H9 (cell line): ENCODE measurements at places on chromosomes 11 and 22. TPM values are rescaled to one million over a fixed set of nuclear protein-coding genes. Genes with fewer than 3 reads are reported as not detected.
A peak's percentile ranks its signal among the peaks of the same experiment; 100 is the strongest.

Gene DSCAML1
- 0.15 and 0.42 TPM in 2 replicates for total RNA-seq

Gene LDHAL6A
- total RNA-seq, result not detected in 2 replicates

Gene CUL5
- total RNA-seq, result 37.3 and 37.7 TPM in 2 replicates

Gene MUC6
- not detected in 2 replicates for total RNA-seq

Gene PATE1
- not detected in 2 replicates for total RNA-seq

Gene PRG3
- not detected in 2 replicates for total RNA-seq

Gene RAB39A
- 9.2 and 9.7 TPM in 2 replicates for total RNA-seq

Gene SLC1A2
- 0.09 and 0.50 TPM in 2 replicates for total RNA-seq

DNA sequence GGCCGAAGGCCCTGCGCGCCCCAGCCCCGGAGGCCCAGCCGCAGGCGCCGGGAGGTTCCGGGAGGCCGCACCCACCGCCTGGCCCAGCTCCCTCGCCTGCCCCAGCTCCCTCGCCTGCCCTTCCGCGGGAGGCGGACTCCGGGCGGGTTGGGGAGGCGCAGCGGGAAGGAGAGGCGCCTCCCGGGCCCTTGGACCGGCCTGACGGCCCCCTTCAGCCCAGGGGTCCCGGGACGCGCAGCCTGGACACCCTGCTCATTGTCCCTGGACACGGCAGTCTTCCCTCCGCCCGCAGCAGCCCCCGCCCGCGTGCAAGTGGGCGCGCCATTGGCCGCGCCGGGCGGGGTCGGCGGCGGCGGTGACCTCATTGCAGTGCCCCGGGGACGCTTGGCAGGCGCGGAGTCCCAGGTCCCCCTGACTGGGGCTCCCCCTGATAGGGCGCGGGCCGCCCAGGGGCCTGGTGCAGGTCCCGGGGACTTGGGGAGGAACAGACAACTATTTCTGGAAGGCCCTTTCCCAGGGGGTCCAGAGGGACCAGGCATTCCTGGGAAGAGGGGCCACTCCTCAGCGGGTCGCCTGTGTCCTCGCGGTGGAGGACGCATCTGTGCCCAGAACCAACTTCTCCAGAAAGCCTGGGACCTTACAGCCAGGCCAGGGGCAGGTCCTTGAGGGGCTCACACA lies 501 bp downstream of the CD151 start:
- peaks cover 8% of the 10 kb centered on the region; the same call in 1 of the 3 replicates for H3K36me3 ChIP-seq
- H3K4me3 ChIP-seq, result peak overlapping the region; percentile 79
- no peaks in the 10 kb centered on the region; the same call in 1 of the 2 replicates for H3K4me1 ChIP-seq
- no peak for DNase-seq
- H3K27ac ChIP-seq, result no peak overlapping the region

GRCh38 chr22:50676661-50677492 lies 4.3 kb downstream of the SHANK3 start:
- H3K36me3 ChIP-seq, result peaks cover 8% of the 10 kb centered on the region
- no peak overlapping the region for H3K27ac ChIP-seq
- H3K4me3 ChIP-seq, result no peak overlapping the region
- peaks cover 6% of the 10 kb centered on the region; the same call in 1 of the 2 replicates for H3K27me3 ChIP-seq

- no peak overlapping the region for H3K4me3 ChIP-seq
- H3K4me1 ChIP-seq, result no peaks in the 10 kb centered on the region
- no peak for DNase-seq
Measured at GRCh38 chr22:23874871-23875270, 17.2 kb downstream of the SLC2A11 start.

- H3K36me3 ChIP-seq, result no peaks in the 10 kb centered on the region
- no peaks in the 10 kb centered on the region for H3K27me3 ChIP-seq
- H3K27ac ChIP-seq, result no peak overlapping the region
- H3K4me3 ChIP-seq, result no peak overlapping the region
Measured at GRCh38 chr11:35600331-35600838, 17.9 kb upstream of the FJX1 start.

GRCh38 chr22:44931077-44931540 lies 78.7 kb downstream of the PHF21B start:
- no peak for DNase-seq
- H3K27ac ChIP-seq, result no peak overlapping the region
- H3K27me3 ChIP-seq, result no peaks in the 10 kb centered on the region
- no peak overlapping the region for H3K4me3 ChIP-seq
- H3K36me3 ChIP-seq, result peaks cover 30% of the 10 kb centered on the region
- no peaks in the 10 kb centered on the region for H3K4me1 ChIP-seq

GRCh38 chr22:45922661-45923060 lies 54.3 kb downstream of the WNT7B start:
- no peak overlapping the region for H3K27ac ChIP-seq
- H3K4me3 ChIP-seq, result no peak overlapping the region
- H3K27me3 ChIP-seq, result no peaks in the 10 kb centered on the region
- no peaks in the 10 kb centered on the region for H3K4me1 ChIP-seq
- no peaks in the 10 kb centered on the region for H3K36me3 ChIP-seq
- no peak for DNase-seq

DNA sequence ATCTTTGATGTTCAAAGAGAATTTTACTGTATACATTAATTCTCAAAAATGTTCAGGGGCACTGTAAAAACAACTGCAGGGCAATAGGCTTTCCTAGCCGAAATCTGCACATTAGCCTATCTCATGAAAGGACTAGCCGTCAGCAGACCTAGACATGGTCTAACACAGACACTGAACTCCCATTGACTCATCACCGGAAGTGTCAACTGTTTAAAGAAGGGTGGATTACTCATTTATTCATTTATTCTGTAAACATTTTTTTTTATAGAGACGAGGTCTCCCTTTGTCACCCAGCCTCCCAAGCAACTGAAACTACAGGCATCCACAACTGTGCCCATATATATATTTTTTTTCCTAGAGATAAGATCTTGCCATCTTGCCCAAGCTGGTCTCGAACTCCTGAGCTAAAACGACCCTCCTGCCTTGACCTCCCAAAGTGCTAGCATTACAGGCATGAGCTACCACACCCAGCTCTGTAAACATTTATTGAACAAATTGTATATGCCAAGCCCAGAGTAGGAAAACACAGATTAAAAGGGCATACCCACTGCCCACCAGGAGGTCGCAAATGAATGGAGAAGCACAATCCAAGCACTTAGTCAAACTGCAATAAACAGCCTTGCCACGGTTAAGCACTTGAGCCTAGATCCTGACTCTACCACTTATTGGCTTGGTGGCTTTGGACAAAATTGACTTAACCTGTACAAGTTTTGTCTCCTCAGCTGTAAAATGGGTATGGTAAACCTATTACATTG lies 26.6 kb downstream of the RAB30 start:
- H3K4me3 ChIP-seq, result no peak overlapping the region
- H3K27ac ChIP-seq, result no peak overlapping the region
- no peaks in the 10 kb centered on the region for H3K27me3 ChIP-seq
- no peaks in the 10 kb centered on the region for H3K36me3 ChIP-seq

DNA sequence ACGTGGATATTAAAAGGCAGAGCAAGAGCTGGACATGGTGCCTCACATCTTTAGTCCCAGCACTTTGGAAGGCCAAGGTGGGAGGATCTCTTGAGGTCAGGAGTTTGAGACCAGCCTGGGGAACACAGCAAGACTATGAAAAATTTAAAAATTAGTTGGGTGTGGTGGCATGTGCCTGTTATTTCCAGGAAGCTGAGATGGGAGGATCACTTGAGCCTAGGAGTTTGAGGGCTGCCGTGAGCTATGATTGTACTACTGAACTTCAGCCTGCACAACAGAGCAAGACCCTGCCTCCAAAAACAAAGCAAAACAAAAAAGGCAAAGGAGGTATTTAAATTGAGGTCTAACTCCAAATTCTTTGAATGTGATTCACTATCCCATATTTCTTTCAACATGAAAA lies 23.5 kb downstream of the RDX start:
- no peaks in the 10 kb centered on the region; the same call in 1 of the 2 replicates for H3K27me3 ChIP-seq
- no peaks in the 10 kb centered on the region for H3K4me1 ChIP-seq
- DNase-seq, result no peak
- H3K27ac ChIP-seq, result no peak overlapping the region
